Sigmoid colon (tissue), 7 donors: ENCODE measurements at places on chromosomes 2 and 18. TPM values are rescaled to one million over a fixed set of nuclear protein-coding genes. Genes with fewer than 3 reads are reported as not detected.

MOGAT1 gene
- polyA plus RNA-seq: not detected

PTPRN gene
- not detected for polyA plus RNA-seq

DNA sequence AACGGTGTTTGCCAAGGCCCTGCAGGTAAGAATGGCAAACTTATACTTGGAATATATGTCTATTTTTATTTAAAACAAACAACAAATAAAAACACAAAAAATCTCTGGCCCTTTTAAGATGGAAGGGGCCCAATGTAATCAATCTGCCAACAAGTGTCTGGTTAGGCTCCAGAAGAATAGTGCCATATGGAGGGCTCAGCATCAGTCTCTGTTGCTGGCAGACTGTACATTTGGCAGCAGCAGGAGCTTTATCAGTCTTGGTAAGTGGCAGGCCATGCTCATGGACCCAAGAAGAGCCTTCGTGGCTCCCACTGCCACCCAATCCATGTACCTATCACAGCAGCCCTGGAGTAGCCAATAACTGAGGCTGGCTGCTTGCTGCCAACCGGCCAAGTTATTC lies 101.1 kb downstream of the GALNT3 start:
- no peaks in the 10 kb centered on the region for H3K36me3 ChIP-seq
- no peak overlapping the region for H3K27ac ChIP-seq
- H3K27me3 ChIP-seq: no peaks in the 10 kb centered on the region
- H3K4me1 ChIP-seq: no peaks in the 10 kb centered on the region

GRCh38 chr18:31774477-31774785 lies 13.8 kb upstream of the SLC25A52 start:
- no peaks in the 10 kb centered on the region for H3K27me3 ChIP-seq
- no peaks in the 10 kb centered on the region for H3K36me3 ChIP-seq
- H3K4me1 ChIP-seq: no peaks in the 10 kb centered on the region

- H3K27ac ChIP-seq: no peak overlapping the region
- no peak overlapping the region for H3K4me3 ChIP-seq
- no peak for DNase-seq
- no peaks in the 10 kb centered on the region for H3K4me1 ChIP-seq
- H3K27me3 ChIP-seq: no peaks in the 10 kb centered on the region
- no peaks in the 10 kb centered on the region for H3K36me3 ChIP-seq
These were observed 102.9 kb upstream of the EPB41L3 start for GRCh38 chr18:5646739-5647138.

GRCh38 chr18:76725445-76725844 lies 96.9 kb upstream of the ZNF236 start:
- H3K4me1 ChIP-seq: no peaks in the 10 kb centered on the region
- H3K27ac ChIP-seq: no peak overlapping the region
- H3K36me3 ChIP-seq: no peaks in the 10 kb centered on the region

GRCh38 chr2:174595116-174595809 lies 2.3 kb downstream of the WIPF1 start:
- H3K36me3 ChIP-seq: no peaks in the 10 kb centered on the region
- H3K27me3 ChIP-seq: no peaks in the 10 kb centered on the region
- peaks cover 61% of the 10 kb centered on the region for H3K4me1 ChIP-seq

AMMECR1L gene
- 3.6 TPM for polyA plus RNA-seq

- H3K4me3 ChIP-seq: peak overlapping the region; percentile 87
- peaks cover 4% of the 10 kb centered on the region for H3K27me3 ChIP-seq
- H3K27ac ChIP-seq: peak overlapping the region; percentile 90
- H3K36me3 ChIP-seq: no peaks in the 10 kb centered on the region
- DNase-seq: no peak
These were observed 2.2 kb downstream of the TWIST2 start for GRCh38 chr2:238850091-238850490.

GRCh38 chr2:144300632-144301031 lies 219.3 kb downstream of the ZEB2 start:
- H3K4me3 ChIP-seq: no peak overlapping the region
- H3K27ac ChIP-seq: no peak overlapping the region
- H3K36me3 ChIP-seq: no peaks in the 10 kb centered on the region
- no peaks in the 10 kb centered on the region for H3K4me1 ChIP-seq
- no peaks in the 10 kb centered on the region for H3K27me3 ChIP-seq
- DNase-seq: no peak

DNA sequence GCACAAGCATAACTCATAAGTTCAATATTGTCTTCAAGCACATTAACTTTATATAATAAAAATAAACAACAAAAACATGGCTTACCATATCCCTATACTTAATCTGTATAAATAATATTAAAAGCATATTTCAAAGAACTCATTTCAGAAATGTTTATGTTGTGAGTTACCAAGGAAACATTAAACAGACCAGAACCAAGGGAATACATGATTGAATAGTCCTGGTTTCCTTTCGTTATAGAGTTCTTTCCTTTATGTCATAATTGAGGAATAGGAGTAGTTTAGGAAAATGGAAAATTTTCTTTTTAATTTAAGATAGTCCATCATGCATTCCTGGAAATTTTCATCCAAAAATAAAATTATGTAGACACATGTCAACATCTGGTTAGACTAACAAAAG lies 343.0 kb downstream of the ERBB4 start:
- no peak overlapping the region for H3K27ac ChIP-seq
- no peak overlapping the region for H3K4me3 ChIP-seq
- no peaks in the 10 kb centered on the region for H3K27me3 ChIP-seq
- H3K36me3 ChIP-seq: no peaks in the 10 kb centered on the region
- DNase-seq: no peak
- no peaks in the 10 kb centered on the region for H3K4me1 ChIP-seq

GRCh38 chr2:9656270-9656766 lies 25.5 kb upstream of the YWHAQ start:
- no peaks in the 10 kb centered on the region for H3K4me1 ChIP-seq
- no peak overlapping the region for H3K4me3 ChIP-seq
- no peaks in the 10 kb centered on the region for H3K27me3 ChIP-seq
- H3K36me3 ChIP-seq: no peaks in the 10 kb centered on the region
- no peak for DNase-seq

GRCh38 chr2:101025561-101025960 lies 23.5 kb downstream of the RPL31 start:
- no peak overlapping the region for H3K27ac ChIP-seq
- DNase-seq: no peak
- H3K27me3 ChIP-seq: no peaks in the 10 kb centered on the region
- H3K4me1 ChIP-seq: no peaks in the 10 kb centered on the region
- H3K36me3 ChIP-seq: no peaks in the 10 kb centered on the region
- H3K4me3 ChIP-seq: no peak overlapping the region

UNC80 gene
- polyA plus RNA-seq: not detected

COL4A3 gene
- 1.0 TPM for polyA plus RNA-seq
